Thymus (tissue), 14 donors: ENCODE measurements at places on chromosomes 5 and 9.

GRCh38 chr9:93267681-93268505 lies 84.0 kb downstream of the WNK2 start:
- no peak for DNase-seq

DNA sequence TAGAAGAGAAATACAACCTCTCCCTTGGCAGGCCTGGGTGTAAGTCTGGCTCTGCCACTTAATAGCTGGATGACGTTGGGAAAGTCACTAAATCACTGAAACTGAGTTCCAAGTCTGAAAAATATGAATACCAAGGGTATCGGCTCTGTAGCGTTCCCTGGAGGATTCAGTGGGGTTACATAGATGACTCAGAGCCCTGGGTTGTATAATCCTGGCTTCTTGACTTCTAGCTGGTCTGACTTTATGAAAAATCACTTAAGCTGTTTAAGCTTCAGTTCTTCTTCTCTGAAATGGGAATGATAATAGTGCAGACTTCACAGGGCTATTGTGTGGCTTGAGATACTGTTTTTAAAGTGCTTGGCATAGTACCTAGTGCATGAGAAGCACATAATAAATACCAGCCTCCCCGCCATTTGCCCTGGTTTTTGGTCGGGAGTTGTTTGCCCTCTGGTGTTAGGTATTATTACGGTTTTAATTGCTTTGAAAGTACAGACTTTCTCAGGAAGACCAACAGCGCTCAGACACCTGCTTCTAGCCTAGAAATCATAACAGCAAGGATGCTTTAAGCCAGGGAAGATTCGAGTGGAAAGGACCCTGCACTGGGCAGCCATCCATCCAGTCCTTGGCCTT lies 43.0 kb downstream of the CYFIP2 start:
- no peak for DNase-seq

DNA sequence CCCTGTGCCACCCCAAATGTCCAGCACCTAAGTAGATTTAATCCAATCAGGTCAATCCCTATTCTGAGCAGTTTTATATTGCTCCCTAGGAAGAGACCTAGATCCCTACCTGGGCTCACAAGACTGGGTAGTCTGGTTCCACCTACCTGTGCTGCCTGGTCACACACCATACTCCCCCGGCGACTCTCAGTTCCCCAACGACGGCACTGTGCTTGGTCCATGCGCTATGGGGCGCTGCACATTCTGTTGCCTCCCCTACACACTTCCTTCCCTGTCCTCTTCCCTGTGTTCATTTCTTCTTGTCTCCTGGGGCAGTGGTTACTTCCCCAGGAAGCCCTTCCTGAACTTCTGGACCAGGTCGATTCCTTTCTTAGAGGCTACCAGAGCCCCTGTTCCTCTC lies 109.9 kb upstream of the IL12B start:
- DNase-seq, result no peak

DNA sequence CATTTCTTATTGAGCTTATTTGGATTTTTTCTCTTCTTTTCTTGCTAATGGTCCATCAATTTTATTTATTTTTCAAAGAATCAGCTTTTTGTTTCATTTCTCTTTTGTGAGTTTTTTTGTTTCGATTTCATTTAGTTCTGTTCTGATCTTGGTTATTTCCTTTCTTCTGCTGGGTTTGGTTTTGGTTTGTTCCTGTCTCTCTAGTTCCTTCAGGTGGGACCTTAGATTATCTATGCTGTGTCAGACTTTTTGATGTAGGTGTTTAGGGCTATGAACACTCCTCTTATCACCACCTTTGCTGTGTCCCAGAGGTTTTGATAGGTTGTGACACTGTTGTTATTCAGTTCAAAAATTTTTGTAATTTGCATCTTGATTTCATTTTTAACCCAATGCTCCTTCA lies 119.8 kb downstream of the GABRG2 start:
- DNase-seq, result no peak
